ENCODE measurements at places on chromosomes 16 and 17. TPM values are rescaled to one million over a fixed set of nuclear protein-coding genes. Genes with fewer than 3 reads are reported as not detected.

DNA sequence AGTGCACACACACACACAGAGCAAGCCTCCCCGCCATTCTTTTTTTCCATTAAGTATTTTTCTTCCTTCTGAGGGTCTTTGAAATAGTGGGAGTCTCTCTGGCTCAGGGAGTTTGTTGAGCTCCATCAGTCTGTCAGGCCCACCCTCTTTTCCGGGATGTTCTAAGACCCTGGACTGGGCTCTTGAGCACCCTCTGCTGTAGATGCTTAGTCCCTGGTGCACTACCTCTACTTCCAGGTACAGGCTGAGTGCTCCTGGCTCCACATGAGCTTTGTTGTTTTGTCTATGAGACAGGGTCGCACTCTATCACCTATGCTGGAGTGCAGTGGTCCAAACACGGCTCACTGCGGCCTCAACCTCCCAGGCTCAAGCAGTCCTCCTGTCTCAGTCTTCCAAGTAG, 20.7 kb downstream of the LIMD2 start:
- H3K36me3 ChIP-seq, result peaks cover 5% of the 10 kb centered on the region
- H3K27ac ChIP-seq, result no peak overlapping the region
- peaks cover 26% of the 10 kb centered on the region for H3K4me1 ChIP-seq
- DNase-seq, result no peak

GRCh38 chr17:30235386-30236296, at the start of gene SLC6A4:
TSS of gene SLC6A4 (minus strand) at chr17:30235697. CDS start at chr17:30221958, 13,739 bp downstream.
- DNase-seq, result peak; percentile 10
- peaks cover 78% of the 10 kb centered on the region for H3K27me3 ChIP-seq
- H3K4me3 ChIP-seq, result peak within 1 kb of the TSS; percentile 69
- H3K27ac ChIP-seq, result no peak within 1 kb of the TSS
- H3K36me3 ChIP-seq, result no peaks in the 10 kb centered on the region
- peaks cover 19% of the 10 kb centered on the region for H3K4me1 ChIP-seq

- peaks cover 2% of the 10 kb centered on the region for H3K36me3 ChIP-seq
- DNase-seq, result peak; percentile 22
- H3K27me3 ChIP-seq, result no peaks in the 10 kb centered on the region
Observed at GRCh38 chr16:2048116-2048543, 345 bp downstream of the TSC2 start.

DNA sequence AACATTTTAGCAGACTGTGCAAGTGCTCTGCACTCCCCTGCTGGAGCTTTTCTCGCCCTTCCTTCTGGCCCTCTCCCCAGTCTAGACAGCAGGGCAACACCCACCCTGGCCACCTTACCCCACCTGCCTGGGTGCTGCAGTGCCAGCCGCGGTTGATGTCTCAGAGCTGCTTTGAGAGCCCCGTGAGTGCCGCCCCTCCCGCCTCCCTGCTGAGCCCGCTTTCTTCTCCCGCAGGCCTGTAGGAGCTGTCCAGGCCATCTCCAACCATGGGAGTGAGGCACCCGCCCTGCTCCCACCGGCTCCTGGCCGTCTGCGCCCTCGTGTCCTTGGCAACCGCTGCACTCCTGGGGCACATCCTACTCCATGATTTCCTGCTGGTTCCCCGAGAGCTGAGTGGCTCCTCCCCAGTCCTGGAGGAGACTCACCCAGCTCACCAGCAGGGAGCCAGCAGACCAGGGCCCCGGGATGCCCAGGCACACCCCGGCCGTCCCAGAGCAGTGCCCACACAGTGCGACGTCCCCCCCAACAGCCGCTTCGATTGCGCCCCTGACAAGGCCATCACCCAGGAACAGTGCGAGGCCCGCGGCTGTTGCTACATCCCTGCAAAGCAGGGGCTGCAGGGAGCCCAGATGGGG, 3.1 kb downstream of the GAA start:
- H3K27ac ChIP-seq, result no peak overlapping the region
- no peak overlapping the region for H3K4me3 ChIP-seq
- H3K36me3 ChIP-seq, result peaks cover 2% of the 10 kb centered on the region
- DNase-seq, result no peak

FGF11 gene
- total RNA-seq, result 7.6 TPM

GRCh38 chr17:82965371-82965770, 114.0 kb upstream of the METRNL start:
- H3K27me3 ChIP-seq, result no peaks in the 10 kb centered on the region
- peaks cover 3% of the 10 kb centered on the region for H3K4me1 ChIP-seq
- no peak overlapping the region for H3K4me3 ChIP-seq
- no peak overlapping the region for H3K27ac ChIP-seq

SOX9 gene
- not detected for total RNA-seq

SDK2 gene
- 1.6 TPM for total RNA-seq

DNA sequence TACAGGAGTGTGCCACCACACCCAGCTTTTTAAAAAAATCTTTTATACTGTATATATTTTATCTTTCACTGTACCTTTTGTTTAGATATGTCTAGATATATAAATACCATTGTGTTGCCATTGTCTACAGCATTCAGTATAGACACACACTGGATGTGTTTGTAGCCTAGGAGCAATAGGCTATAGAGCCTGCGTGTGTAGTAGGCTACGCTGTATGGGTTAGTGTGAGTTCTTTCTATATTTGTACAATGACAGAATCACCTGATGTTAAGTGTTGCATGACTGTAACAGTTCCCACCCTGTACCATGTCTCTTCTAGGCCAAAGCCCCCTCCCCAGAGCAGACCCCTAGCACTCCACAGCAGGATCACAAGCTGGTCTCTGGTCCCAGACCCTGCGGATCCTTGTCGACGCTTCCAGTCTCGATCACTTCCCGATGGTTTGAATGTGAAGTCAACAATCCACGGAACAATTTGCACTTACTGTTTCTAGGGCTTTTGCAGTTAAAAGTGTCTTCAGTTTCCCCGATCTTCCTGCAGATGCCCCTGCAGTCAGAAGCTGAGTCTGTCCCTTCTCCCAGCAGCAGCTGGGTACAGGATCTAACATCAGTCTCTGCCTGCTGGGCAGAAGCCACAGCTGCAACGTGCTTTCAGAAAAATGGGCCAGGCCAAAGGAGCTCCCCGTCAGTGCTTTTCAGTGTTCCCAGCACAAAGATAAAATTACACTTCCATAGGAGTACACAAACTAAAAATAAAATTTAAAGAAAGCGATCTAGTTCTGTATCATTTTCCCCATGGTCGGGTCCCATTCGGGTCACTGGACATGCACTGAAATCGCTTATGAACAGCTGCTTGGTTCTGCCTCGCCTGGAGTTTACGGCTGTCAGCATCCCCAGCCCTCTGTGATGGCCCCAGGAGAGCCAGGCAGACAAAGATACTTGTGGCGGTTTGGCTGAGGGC, 35.4 kb downstream of the ADAM11 start:
- DNase-seq, result no peak
- H3K36me3 ChIP-seq, result no peaks in the 10 kb centered on the region
- H3K4me3 ChIP-seq, result no peak overlapping the region

GRCh38 chr16:49884033-49885015, 28.4 kb upstream of the ZNF423 start:
- no peaks in the 10 kb centered on the region for H3K36me3 ChIP-seq
- H3K4me3 ChIP-seq, result no peak overlapping the region
- peaks cover 27% of the 10 kb centered on the region for H3K27me3 ChIP-seq
- H3K27ac ChIP-seq, result no peak overlapping the region
- DNase-seq, result no peak
- H3K4me1 ChIP-seq, result no peaks in the 10 kb centered on the region

DNA sequence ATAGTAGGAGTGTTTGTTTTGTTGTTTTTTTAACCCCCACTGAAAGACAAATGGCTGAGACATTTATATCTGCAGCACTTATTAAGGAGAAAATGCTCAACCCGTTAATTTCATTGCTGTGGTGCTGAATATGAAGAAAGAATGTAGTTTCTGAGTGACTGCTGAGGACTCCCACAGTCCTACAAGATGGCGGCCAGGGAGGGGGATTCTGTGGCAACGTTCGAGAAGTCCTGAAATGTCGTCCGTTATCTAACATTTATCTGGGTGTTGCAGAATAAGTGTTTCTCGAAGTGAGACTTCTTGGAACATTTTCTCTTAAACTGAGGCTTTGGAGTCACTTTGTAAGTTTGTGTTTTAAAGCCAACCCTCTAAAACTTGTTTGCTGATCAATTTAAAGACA, 530.4 kb downstream of the XYLT1 start:
- no peak for DNase-seq
- H3K36me3 ChIP-seq, result no peaks in the 10 kb centered on the region
- H3K4me1 ChIP-seq, result peaks cover 2% of the 10 kb centered on the region
- H3K27ac ChIP-seq, result no peak overlapping the region

NT5M gene
- 6.5 TPM for total RNA-seq

- H3K4me1 ChIP-seq, result peaks cover 20% of the 10 kb centered on the region
- no peak for DNase-seq
- no peaks in the 10 kb centered on the region for H3K36me3 ChIP-seq
- H3K27me3 ChIP-seq, result peaks cover 18% of the 10 kb centered on the region
Observed at GRCh38 chr17:73826181-73826871, 182.1 kb upstream of the SDK2 start.

- DNase-seq, result no peak
- H3K27ac ChIP-seq, result no peak overlapping the region
- no peaks in the 10 kb centered on the region for H3K36me3 ChIP-seq
- H3K4me3 ChIP-seq, result no peak overlapping the region
- peaks cover 8% of the 10 kb centered on the region for H3K27me3 ChIP-seq
Observed at GRCh38 chr17:144936-145670, 7.7 kb downstream of the SCGB1C2 start.

DNA sequence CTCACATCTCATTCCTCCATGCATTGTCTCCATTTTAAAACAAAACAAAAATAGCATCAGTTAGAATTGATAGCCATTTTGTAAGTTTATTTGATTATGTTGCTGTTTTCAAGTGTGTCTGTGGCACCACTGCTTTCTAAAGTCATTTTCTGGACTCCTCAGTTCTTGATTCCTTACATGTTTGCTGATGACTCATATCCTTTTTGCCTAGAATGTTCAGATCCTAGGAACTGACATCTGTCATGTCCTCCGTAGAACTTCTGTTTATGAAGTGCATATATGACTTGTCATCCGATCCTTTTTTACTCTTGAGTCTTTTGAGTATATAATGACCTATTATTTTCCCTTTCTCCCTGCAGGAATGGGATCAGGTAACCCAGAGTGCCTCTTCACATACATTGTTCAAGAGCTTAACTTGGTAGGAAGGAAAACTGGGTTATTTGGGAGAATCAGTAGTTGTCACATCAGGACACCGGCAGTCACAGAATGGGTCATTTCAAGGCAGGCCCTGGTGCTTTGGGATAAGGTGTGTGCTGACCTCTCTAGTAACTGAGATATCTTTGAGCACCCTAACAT, 69.2 kb downstream of the MAP2K4 start:
- H3K4me1 ChIP-seq, result peaks cover 23% of the 10 kb centered on the region
- no peak for DNase-seq
- peaks cover 39% of the 10 kb centered on the region for H3K36me3 ChIP-seq
- no peaks in the 10 kb centered on the region for H3K27me3 ChIP-seq
- H3K27ac ChIP-seq, result no peak overlapping the region

- no peak overlapping the region for H3K27ac ChIP-seq
- H3K27me3 ChIP-seq, result peaks cover 4% of the 10 kb centered on the region
- H3K4me1 ChIP-seq, result no peaks in the 10 kb centered on the region
- no peak for DNase-seq
- H3K4me3 ChIP-seq, result no peak overlapping the region
Observed at GRCh38 chr17:69592692-69593350, 178.3 kb downstream of the MAP2K6 start.

IL4R gene
- 190 TPM for total RNA-seq

DNA sequence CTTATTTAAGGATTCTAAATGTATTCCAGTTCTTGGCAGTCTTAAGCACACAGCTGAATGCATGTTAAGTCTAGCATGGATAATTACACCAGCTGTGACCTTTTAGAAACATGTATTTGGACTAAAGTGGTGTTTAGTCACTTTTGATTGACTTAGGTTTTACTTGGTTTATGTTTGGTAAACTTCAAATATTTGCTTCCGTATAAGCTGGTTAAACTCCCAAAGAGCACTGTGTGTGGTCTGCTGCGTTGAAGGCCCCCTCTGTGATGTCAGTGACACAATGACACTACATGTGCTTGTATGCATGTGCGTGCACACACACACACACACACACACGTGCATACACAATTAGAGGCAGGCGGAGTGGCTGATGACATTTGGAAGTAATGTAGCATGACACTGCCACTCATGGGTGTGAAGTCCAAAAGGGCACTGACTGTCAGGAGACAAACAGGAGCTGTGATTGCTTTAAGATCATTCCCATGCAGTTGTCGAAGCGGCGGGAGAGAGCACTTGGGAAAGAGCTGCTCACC, 156.1 kb upstream of the CDH13 start:
- no peak overlapping the region for H3K4me3 ChIP-seq
- no peak overlapping the region for H3K27ac ChIP-seq
- DNase-seq, result no peak
- H3K4me1 ChIP-seq, result no peaks in the 10 kb centered on the region

TMEM204 gene
- total RNA-seq, result 21.2 TPM

- no peak overlapping the region for H3K27ac ChIP-seq
- DNase-seq, result no peak
- peaks cover 9% of the 10 kb centered on the region for H3K4me1 ChIP-seq
- no peaks in the 10 kb centered on the region for H3K27me3 ChIP-seq
- no peak overlapping the region for H3K4me3 ChIP-seq
Observed at GRCh38 chr17:61047515-61047914, 352.1 kb upstream of the TBX2 start.

- no peaks in the 10 kb centered on the region for H3K4me1 ChIP-seq
- no peaks in the 10 kb centered on the region for H3K36me3 ChIP-seq
- DNase-seq, result no peak
Observed at GRCh38 chr16:72285728-72286127, 113.8 kb upstream of the PMFBP1 start.

DNA sequence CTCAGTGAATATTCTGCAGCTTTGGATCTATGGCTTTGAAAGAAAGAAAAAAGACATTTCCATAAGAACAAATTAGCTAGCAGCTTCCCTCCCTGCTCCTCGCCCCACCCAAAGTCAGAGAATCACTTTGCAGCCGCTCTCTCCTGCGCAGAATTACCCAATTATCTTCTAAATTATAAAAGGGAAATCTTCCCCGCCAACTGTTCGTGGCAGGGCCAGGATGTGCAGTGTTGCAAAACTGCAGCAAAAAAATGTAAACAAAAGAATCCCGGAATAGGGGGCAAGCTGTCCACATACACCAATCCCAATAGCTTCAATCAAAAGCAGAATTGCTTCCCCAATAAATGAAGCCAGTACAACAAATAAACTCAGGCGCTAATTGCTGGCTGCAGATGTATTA, 510.6 kb downstream of the RBFOX1 start:
- H3K4me1 ChIP-seq, result no peaks in the 10 kb centered on the region
- no peak overlapping the region for H3K4me3 ChIP-seq
- H3K36me3 ChIP-seq, result no peaks in the 10 kb centered on the region
- no peak overlapping the region for H3K27ac ChIP-seq
- H3K27me3 ChIP-seq, result no peaks in the 10 kb centered on the region

DNA sequence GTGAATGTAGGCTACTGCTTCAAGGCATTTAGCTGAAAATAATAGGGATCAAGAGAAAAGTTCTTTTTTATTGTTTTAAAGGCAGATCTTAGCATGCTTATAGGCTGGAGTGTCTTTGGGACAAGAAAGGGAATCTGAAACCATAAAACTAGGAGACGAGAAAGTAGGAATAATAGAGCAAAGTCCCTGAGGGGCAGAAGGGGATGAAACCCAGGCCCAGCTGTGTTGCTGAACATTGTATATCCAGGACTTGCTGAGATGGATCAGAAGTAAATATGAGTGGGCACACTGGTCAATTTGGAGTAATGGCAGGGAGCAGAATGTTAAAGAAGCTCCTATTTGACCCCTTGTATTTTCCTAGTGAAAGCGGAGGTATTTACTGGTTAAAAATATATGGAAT, 9.3 kb downstream of the ZNF689 start:
- H3K27me3 ChIP-seq, result no peaks in the 10 kb centered on the region
- H3K36me3 ChIP-seq, result peaks cover 12% of the 10 kb centered on the region
- no peak overlapping the region for H3K27ac ChIP-seq
- peaks cover 5% of the 10 kb centered on the region for H3K4me1 ChIP-seq
- no peak for DNase-seq

- no peak for DNase-seq
- no peaks in the 10 kb centered on the region for H3K36me3 ChIP-seq
- no peak overlapping the region for H3K27ac ChIP-seq
- H3K27me3 ChIP-seq, result peaks cover 3% of the 10 kb centered on the region
- H3K4me1 ChIP-seq, result no peaks in the 10 kb centered on the region
Observed at GRCh38 chr17:11608396-11608795, 10.1 kb downstream of the DNAH9 start.

All from activated naive CD8-positive, alpha-beta T cell treated with anti-CD3 and anti-CD28 coated beads for 36 hours (primary cell).